NCI-H1092 (cell line): ENCODE measurements at places on chromosomes 11 and 22.
A peak's percentile ranks its signal among the peaks of the same experiment; 100 is the strongest.

DNA sequence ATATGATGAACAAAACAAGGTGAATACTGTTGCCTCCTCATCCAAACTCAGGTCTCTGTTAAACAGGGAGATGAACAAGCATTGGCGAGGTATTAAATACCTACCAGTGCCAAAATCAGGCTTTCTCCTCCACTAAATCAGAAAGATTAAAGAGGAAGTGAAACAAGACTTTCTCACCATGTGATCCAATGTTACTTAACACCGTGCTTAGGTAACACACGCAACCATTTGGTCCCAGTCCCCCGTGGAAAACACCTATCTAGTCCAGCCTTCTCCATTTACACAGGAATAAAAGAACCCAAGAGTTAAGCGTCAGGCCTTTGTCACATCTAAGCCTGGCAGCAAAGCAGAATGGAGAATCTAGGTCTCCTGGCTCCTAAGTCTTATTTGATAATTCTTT lies 34.5 kb downstream of the TENM4 start:
- DNase-seq, result no peak

DNA sequence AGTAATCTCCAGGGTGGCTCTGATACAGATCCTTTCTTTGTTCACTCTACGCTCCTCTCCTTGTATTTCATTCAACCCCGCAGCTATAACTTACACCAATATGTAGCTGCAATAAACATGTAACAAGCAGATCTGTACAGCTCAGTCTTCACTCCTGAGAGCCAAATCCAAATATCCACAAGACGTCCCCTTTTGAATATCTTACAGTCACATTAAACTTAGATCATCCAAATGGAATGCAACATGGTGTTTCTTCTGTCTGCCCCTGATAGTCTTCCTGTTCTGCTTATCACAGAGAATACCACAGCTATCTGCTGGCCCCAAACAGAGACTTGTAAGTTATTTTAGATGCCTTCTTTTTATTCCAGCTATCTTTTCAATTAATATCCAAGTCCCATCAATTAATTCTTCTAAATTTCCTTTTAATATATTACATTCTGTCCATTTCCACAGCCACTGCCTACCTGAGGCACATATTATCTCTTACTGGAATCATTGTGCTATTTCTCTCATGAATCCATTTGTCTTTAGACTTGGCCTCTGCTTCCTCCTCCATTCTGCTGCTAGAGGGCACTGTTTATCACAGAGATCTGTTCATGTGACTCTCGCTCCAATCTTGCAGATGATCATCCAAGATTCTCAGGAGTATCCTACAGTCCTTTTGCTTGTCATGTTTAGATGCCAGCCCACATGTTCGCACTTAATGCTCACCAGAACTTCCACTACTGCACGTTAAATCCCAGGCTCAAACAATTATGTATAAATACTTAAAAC lies 908.6 kb downstream of the NTM start:
- DNase-seq, result peak; percentile 29

DNA sequence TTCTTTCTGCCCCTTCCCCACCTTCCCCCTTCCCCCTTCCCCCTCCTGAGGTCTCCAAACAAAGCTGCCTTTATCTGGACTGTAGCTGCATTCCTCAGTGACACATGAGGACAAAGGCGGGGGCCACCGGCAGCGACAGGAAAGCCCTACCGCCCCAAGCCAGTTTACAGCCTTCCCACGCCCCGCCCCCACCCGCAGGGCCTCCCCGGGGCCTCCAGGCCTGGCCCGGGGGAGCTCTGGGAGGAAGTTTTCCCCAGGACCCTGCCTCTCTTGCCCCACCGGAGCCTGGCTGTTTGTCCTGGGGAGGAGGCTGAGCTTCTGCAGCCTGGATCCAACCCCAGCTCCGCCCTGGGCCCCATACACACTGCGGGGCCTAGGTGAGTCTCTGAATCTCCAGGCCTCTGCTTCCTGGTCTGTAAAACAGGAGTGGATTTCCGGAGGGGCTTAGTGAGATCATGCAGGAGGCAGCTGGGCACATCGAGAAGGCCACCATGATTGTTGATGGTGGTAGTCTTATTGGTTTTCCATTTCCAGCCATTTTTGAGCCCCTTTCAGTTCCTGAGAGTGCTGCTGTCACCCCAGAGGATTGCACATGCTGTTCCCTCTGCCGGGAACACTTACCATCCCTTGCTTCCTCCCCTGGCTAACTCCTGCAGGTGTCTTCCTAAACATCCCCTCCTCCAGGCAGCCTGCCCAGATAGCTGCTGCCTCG lies 130.7 kb downstream of the MN1 start:
- no peak for DNase-seq

- DNase-seq, result no peak
Observed at GRCh38 chr11:130442737-130443136, 5.7 kb upstream of the ADAMTS15 start.

DNA sequence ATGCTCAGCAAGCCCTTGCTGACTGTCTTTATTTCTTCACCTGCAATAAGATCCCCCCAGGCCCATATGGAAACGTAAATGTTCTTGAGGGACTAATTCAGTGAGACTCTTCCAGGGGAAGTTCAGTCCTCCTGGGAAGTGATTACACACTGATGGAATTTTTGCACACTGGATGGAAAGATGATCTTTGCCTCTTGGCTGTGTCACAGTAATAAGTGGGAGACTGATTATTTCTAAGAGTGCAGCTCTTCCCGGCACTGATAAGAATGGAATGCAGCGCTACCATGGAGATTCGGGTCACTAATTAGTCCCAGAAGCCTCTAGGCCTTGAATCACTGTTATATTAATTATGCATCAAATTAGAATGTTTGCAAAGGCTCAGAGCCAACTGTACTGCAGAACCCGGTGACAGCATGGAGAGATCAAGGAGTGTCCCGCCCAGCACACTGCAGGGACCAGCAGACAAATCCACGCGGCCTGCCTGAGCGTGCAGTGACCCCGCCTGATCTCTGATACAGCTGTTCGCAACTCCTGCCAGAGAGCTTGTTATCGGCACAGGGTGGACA lies 178.3 kb downstream of the SNX19 start:
- DNase-seq, result no peak
